Skeletal muscle cell (primary cell): ENCODE measurements at places on chromosomes 5 and 9.

GRCh38 chr5:103834216-103834615 lies 271.6 kb upstream of the NUDT12 start:
- no peak for DNase-seq

DNA sequence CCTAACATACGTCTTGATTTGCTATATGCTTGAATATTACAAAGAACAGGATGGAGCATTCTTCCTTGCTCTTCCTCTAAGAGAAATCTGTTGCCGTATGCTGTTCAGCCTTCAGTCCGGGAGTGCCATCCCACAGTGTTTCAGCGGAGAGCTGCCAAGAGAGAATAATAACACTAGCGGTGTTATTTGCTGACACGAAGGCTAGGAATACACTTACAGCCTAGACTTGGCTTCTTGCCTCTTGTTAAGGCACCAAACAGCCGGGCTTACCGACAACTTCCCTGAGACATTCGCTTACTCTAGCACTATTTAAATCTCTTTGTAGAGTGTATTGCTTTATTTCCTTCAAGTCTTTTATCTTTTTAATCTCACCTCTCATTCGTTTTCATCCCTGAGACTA lies 31.4 kb downstream of the KCTD16 start:
- no peak for DNase-seq

- no peak for DNase-seq
These were observed 15.2 kb downstream of the LIFR start for GRCh38 chr5:38541174-38541725.

- DNase-seq = no peak
These were observed 1.4 kb downstream of the GLIS3 start for GRCh38 chr9:4298255-4299004.

GRCh38 chr5:73812962-73813588 lies 187.1 kb downstream of the ARHGEF28 start:
- no peak for DNase-seq

DNA sequence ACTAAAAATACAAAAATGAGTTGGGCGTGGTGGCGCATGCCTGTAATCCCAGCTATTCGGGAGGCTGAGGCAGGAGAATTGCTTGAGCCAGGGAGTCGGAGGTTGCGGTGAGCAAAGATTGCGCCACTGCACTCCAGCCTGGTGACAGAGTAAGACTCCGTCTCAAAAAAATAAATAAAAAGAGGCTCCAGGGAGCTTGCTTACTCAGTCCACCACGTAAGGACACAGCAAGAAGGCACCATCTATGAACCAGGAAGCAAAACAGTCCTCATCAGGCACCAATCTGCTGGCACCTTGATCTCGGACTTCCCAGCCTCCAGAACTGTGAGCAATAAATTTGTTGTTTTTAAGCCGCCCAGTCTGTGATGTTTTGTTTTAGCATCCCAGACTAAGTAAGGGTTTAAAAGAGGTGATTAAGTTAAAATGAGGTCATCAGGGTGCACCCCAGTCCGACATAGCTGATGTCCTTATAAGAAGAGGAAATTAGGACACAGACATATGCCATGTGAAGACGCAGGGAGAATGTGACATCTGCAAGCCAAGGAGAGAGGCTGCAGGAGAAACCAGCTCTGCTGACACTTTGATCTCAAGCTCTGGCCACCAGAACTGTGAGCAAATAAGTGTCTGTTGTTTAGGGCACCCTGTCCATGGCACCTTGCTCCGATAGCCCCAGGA lies 45.9 kb downstream of the C9orf50 start:
- DNase-seq = peak; percentile 60

DNA sequence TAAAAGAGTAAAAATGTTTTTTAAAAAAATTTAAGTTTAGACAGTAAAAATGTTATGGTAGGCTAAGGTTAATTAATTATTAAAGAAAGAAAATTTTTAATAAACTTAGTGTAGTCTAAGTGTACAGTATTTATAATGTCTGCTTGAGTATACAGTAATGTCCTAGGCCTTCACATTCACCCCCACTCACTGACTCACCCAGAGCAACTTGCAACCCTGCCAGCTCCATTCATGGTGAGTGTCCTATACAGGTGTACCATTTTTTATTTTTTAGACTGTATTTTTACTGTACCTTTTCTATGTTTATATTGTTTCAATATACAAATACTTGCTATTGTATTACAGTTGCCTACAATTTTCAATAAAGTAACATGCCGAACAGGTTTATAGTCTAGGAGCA lies 234.1 kb downstream of the AUH start:
- no peak for DNase-seq

DNA sequence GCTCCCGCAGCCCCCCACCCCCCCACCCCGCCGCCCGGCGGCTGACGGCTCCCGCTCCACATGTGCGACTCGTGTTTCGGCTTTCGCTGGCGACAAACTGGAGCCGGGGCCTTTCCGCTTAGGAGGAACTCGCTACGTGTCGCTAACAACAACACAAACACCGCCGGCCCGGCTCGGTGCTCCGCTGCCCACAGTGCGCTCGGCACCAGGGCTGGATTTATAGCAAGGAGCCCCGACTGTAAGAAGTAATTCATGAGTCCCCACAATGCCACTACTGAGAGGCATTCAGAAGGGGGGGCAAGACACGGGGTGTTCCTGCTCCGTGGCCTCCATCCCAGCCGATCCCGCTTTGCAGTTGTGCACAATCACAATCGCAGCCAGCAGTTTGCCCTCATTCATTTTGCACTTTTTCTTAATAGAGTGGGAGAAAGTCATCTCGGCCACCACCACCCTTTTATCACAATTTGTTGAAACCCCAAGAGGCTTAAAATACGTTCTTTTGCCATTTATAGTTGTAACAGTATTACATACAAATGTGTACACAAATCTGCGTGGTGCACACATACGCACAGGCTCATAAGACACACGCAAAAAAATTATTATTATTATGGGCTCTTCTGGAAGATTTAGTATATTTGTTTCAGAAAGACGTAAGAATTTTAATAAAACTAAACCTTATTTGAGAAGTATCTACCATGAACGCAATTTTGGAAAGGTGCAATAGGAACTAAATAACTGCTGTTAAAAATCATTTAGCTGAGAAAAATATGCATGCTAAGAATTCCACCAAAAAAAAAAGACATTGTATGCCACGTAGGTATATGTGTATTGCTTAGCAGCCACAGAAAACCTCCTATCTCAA lies 48.1 kb downstream of the EBF1 start:
- no peak for DNase-seq

- DNase-seq = peak; percentile 24
These were observed 151.9 kb downstream of the EBF1 start for GRCh38 chr5:158947846-158948245.

GRCh38 chr9:107174441-107174840 lies 108.6 kb upstream of the RAD23B start:
- no peak for DNase-seq

DNA sequence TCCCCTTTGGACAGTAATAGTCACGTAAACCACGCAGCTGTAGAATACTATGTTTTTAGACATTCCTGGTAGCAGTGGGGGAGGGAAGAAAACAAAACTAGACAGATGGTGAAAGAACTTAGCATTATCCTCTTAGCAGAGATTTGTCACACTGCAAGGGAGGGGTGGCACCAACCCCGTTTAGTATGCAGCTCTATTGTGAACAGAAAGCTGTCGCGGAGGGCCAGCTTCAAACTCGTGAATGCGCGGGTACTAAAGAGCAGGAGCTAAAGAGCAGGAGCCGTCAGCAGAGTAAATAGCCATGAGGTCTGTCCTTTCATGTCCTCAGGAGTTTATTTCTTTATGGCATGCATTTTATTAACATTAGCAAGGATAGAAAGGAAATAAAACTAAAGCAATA lies 141.9 kb upstream of the SLC12A2 start:
- DNase-seq = peak; percentile 54
